ENCODE measurements at places on chromosomes 5 and 9. TPM values are rescaled to one million over a fixed set of nuclear protein-coding genes. Genes with fewer than 3 reads are reported as not detected.

The WNK2 gene
- 161 TPM for total RNA-seq

The STKLD1 gene
- not detected for total RNA-seq

The MAP1B gene
- total RNA-seq = 6.1 TPM

The PCDHGB6 gene
- 1.0 TPM for total RNA-seq

The CCL28 gene
- total RNA-seq = 56.8 TPM

The GNE gene
- total RNA-seq = 190 TPM

The ZNF366 gene
- 0.45 TPM for total RNA-seq

The INSL4 gene
- total RNA-seq = not detected

The FCN1 gene
- total RNA-seq = 4.6 TPM

The C9orf50 gene
- not detected for total RNA-seq

The ADAMTS12 gene
- 1.1 TPM for total RNA-seq

The DOCK2 gene
- 4.8 TPM for total RNA-seq

The ARHGEF39 gene
- 34.0 TPM for total RNA-seq

The PTGS1 gene
- 26.7 TPM for total RNA-seq

DNA sequence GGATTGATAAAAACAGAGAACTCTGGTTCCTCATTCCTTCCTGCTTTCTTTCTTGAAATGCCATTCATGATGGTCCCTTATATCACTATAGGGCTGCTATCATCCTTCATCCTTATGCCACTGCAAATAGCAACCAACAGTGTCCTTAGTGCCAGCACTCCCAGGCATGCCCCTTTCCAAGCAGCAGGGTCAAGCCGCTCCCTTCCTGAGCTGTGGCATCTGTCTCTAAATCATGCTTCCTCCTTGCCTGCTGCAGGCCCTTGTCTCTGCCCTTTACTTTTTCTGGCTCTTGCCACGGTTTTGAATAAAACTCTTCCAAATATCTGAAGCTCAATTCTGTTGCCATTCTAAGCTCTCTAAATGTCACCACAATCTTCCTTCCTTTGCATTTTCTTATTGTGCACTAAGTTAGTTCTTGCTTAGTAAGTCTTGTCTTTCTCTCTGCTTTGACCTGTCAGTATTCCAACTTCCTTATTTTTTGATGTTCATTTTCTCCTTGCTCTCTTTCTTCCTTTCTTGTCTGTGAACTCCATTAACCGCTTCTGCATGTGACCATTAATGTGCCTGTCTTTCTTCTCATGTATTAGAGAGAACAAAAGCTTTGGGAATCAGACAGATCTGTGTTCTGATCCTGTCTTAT lies 19.9 kb downstream of the TLR4 start:
- H3K36me3 ChIP-seq = no peaks in the 10 kb centered on the region
- DNase-seq = no peak
- H3K27me3 ChIP-seq = no peaks in the 10 kb centered on the region
- H3K27ac ChIP-seq = no peak overlapping the region
- no peaks in the 10 kb centered on the region for H3K4me1 ChIP-seq
- no peak overlapping the region for H3K4me3 ChIP-seq

- H3K36me3 ChIP-seq = no peaks in the 10 kb centered on the region
- H3K4me3 ChIP-seq = no peak overlapping the region
- H3K27ac ChIP-seq = no peak overlapping the region
- H3K4me1 ChIP-seq = peaks cover 16% of the 10 kb centered on the region
Measured at GRCh38 chr9:137041124-137041523, 4.9 kb downstream of the NPDC1 start.

- no peaks in the 10 kb centered on the region for H3K36me3 ChIP-seq
- H3K27ac ChIP-seq = no peak overlapping the region
- peak; percentile 57 for DNase-seq
- no peak overlapping the region for H3K4me3 ChIP-seq
Measured at GRCh38 chr5:68456756-68457217, 241.2 kb downstream of the PIK3R1 start.

GRCh38 chr5:161412792-161413191 lies 133.7 kb downstream of the GABRB2 start:
- no peaks in the 10 kb centered on the region for H3K4me1 ChIP-seq
- no peaks in the 10 kb centered on the region for H3K36me3 ChIP-seq
- DNase-seq = no peak
- H3K27me3 ChIP-seq = no peaks in the 10 kb centered on the region
- H3K4me3 ChIP-seq = no peak overlapping the region

GRCh38 chr5:140035881-140036280 lies 7.2 kb downstream of the NRG2 start:
- no peaks in the 10 kb centered on the region for H3K27me3 ChIP-seq
- H3K27ac ChIP-seq = no peak overlapping the region
- H3K4me1 ChIP-seq = no peaks in the 10 kb centered on the region
- H3K4me3 ChIP-seq = no peak overlapping the region

GRCh38 chr9:135817951-135818717 lies 89.2 kb downstream of the CAMSAP1 start:
- peaks cover 9% of the 10 kb centered on the region for H3K36me3 ChIP-seq
- DNase-seq = no peak
- no peak overlapping the region for H3K4me3 ChIP-seq
- no peak overlapping the region for H3K27ac ChIP-seq
- H3K27me3 ChIP-seq = no peaks in the 10 kb centered on the region

GRCh38 chr5:87074072-87074471 lies 193.6 kb upstream of the RASA1 start:
- no peak for DNase-seq
- H3K27me3 ChIP-seq = no peaks in the 10 kb centered on the region
- no peak overlapping the region for H3K4me3 ChIP-seq
- H3K4me1 ChIP-seq = no peaks in the 10 kb centered on the region

DNA sequence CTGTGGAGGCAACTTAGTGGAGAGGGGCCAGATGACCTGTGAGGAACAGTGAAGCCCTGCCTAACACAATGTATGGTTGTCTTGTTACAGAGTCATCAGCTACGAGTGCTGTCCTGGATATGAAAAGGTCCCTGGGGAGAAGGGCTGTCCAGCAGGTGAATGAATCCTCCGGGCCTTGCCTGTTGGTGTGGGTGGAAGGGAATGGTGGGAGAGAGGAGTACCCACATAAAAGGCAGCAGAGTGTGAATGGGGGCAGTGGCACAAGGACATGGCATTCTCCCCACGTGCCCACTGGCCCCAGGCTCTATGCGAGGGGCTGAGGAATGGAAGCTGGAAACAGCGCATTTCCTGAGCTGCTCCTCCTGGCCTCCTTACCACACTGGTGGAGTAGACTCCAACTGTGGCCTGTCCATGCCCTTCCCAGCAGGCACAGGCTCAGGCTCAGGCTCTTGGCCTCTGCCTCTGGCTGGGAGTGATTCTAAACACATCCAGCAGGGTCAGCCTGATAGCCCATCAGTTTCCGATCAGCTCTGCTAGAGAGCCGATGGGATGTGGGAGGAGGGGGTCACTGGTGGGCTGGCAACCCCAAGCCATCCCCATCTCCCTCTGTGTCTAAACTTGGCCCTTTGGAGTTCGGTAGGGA lies 15.3 kb downstream of the TGFBI start:
- H3K4me1 ChIP-seq = peaks cover 10% of the 10 kb centered on the region
- no peak overlapping the region for H3K4me3 ChIP-seq
- H3K27me3 ChIP-seq = no peaks in the 10 kb centered on the region
- DNase-seq = no peak
- H3K36me3 ChIP-seq = no peaks in the 10 kb centered on the region

GRCh38 chr5:154712518-154713437 lies 42.4 kb upstream of the LARP1 start:
- H3K27ac ChIP-seq = peak overlapping the region; percentile 65
- H3K27me3 ChIP-seq = no peaks in the 10 kb centered on the region
- DNase-seq = peak; percentile 89
- H3K4me1 ChIP-seq = peaks cover 6% of the 10 kb centered on the region

GRCh38 chr5:112195924-112196323 lies 223.2 kb downstream of the EPB41L4A start:
- H3K27me3 ChIP-seq = no peaks in the 10 kb centered on the region
- no peaks in the 10 kb centered on the region for H3K36me3 ChIP-seq
- H3K4me3 ChIP-seq = no peak overlapping the region

DNA sequence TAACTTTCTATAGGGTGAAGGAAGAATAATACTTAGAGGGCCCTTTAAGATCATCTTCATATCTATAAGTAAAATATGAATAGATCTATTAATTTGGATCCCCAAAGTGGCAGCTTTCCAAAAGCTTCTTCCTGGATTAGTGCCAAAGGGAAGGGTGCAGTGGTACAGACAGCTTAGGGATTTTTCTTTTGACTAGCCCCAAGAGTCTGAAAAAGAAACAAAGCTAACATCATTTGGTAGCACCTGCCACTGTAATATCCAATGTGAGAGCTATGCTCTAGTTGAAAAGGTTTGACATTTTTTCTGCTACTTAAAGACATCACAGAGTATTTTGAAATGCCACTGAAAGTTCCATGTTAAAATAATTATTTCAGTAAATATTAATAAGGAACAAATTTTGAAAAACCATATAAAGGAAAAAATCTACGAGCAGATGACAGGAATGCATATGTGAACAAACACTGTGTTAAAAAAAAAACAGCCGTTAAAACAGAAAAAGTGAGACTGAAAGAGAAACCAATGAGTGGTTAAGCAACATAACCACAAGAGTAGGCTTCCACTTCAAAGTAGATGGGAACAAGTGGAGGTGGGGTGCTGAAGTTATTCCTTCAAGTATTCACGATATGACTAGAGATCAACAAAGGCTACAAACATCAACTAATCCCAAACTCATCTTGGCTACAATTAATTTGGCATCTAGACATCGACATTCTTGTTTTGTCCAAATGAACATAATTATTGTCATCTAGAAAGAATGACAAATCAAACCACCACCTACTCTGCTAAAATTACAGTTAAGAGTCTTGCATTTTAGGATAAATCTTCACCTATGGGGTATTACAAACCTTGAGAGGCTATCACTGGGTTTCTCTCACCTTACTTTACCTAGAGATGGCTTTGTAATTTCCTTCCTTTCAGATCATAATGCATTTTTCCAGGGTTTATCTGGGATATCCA lies 137.5 kb downstream of the CPLANE1 start:
- H3K4me3 ChIP-seq = no peak overlapping the region
- no peaks in the 10 kb centered on the region for H3K4me1 ChIP-seq
- no peak overlapping the region for H3K27ac ChIP-seq
- no peaks in the 10 kb centered on the region for H3K27me3 ChIP-seq

DNA sequence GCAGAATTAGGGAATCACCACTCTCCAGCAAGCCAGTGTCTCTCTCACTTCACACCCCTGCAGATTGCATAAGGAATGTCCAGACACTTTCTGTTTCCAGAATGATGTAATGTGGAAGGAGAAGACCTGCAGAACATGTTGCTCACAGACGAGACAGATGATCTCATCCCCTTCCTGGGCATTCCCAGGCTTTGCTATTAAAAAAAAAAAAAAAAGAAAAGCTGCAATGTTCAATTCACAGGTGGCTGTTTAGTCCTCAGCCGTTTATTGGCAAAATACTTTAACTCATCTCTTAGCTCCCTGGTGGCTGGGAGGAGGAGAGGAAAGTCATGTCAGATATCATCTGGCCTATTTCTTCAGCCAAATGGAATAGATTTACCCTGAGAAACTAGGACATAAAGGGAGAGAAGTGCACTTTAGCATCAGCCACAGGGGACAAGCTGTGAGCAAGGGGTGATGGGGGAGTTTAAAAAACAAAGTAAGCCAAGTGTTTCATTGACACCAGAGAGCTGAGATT lies 95.9 kb upstream of the TNC start:
- no peak overlapping the region for H3K27ac ChIP-seq
- H3K27me3 ChIP-seq = no peaks in the 10 kb centered on the region
- no peaks in the 10 kb centered on the region for H3K4me1 ChIP-seq
- no peak for DNase-seq

GRCh38 chr5:111676926-111677415 lies 80.0 kb downstream of the NREP start:
- no peaks in the 10 kb centered on the region for H3K36me3 ChIP-seq
- H3K27ac ChIP-seq = no peak overlapping the region
- H3K27me3 ChIP-seq = no peaks in the 10 kb centered on the region
- DNase-seq = no peak

DNA sequence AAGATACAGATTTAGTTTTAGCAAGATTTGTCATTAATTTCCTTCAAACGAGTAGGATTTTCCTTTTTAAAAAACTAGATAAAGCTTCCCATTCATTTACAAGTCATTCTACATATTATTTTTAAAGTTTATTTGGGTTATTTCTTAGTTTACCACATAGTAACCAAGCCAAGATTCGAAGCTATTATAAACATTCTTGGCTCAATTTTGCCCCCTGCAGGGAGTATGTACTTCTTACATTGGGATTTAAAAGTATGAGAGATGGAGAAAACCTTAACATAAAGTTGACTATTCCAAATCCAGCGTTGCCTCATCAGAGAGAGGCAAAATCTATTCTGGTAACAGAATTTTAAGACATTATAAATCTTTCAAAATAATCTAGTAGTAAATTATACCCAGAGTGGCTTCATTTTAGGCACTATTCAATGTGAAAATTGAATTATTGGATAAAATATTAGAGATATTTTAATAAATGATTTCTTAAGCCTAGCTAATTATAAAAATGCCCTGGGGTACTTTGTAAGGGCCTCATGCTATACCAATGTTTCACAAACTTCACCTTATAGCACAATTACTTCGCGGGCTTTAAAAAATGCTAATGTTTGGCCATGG lies 39.1 kb downstream of the FBN2 start:
- no peak overlapping the region for H3K27ac ChIP-seq
- peak; percentile 18 for DNase-seq
- H3K27me3 ChIP-seq = no peaks in the 10 kb centered on the region
- no peaks in the 10 kb centered on the region for H3K36me3 ChIP-seq
- H3K4me1 ChIP-seq = no peaks in the 10 kb centered on the region

- no peak overlapping the region for H3K27ac ChIP-seq
- no peak for DNase-seq
- no peaks in the 10 kb centered on the region for H3K36me3 ChIP-seq
- no peak overlapping the region for H3K4me3 ChIP-seq
- no peaks in the 10 kb centered on the region for H3K27me3 ChIP-seq
Measured at GRCh38 chr9:72462340-72462739, 59.1 kb upstream of the TMC1 start.

- H3K4me3 ChIP-seq = no peak overlapping the region
- no peak overlapping the region for H3K27ac ChIP-seq
- H3K36me3 ChIP-seq = no peaks in the 10 kb centered on the region
- DNase-seq = no peak
- H3K4me1 ChIP-seq = no peaks in the 10 kb centered on the region
Measured at GRCh38 chr9:124844291-124844690, 9.0 kb upstream of the WDR38 start.

GRCh38 chr9:80326105-80326504 lies 754.3 kb downstream of the TLE4 start:
- no peak overlapping the region for H3K4me3 ChIP-seq
- no peaks in the 10 kb centered on the region for H3K27me3 ChIP-seq
- H3K4me1 ChIP-seq = no peaks in the 10 kb centered on the region
